ENCODE measurements at places on chromosomes 7 and 10.

- no peak for DNase-seq
Observed at GRCh38 chr7:109611656-109612055, 1042.0 kb downstream of the DNAJB9 start.

- DNase-seq, result no peak
Observed at GRCh38 chr10:18658271-18659124, 733 bp upstream of the ARL5B start.

- DNase-seq, result no peak
Observed at GRCh38 chr10:17616403-17617030, 657 bp downstream of the HACD1 start.

GRCh38 chr7:73668886-73669230 is 1.2 kb downstream of the VPS37D start:
- DNase-seq, result no peak

GRCh38 chr7:157429680-157430224 is 92.9 kb downstream of the DNAJB6 start:
- no peak for DNase-seq

DNA sequence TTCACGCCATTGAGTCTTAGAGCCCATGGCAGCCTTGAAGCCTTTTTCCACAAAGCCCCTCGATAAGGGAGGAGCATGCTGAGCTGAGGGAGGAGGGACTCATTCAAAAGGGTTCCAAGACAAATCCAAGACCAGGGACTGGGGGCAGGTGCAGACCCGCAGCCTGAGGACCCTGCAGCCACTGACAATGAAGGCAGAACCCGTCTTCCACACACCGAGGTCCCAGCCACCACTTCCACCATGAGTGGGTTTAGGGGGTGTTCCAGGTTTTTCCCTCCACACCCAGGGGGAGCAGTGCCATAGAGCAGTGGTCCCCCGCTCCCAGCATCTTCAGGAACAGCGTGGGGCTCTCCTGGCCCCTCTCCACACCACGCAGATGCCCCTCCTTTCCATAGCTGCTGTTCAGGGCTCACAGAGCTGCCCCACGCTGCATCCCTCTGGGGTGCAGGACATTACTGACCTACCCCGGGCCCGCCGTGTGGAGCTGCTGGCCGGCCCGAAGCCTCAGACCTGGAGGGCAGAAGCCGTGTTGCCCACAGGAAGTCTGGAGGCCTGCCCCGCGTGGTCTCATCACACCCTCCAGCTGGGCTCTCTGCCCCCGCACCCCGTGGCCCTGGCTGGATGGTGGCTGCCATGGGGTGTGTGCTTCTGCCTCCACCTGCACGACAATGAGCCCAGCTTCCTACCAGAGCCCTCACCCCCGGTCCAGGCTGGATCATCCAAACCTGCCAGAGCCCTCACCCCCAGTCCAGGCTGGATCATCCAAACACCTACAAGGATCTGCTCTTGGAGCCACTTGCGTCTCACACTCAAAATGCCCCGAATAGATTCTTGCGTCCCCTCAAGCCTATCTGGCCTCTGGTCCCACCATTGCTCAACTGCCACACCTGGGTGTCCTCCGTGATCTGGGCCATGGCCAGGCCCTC is 220.0 kb upstream of the TCERG1L start:
- DNase-seq, result no peak

DNA sequence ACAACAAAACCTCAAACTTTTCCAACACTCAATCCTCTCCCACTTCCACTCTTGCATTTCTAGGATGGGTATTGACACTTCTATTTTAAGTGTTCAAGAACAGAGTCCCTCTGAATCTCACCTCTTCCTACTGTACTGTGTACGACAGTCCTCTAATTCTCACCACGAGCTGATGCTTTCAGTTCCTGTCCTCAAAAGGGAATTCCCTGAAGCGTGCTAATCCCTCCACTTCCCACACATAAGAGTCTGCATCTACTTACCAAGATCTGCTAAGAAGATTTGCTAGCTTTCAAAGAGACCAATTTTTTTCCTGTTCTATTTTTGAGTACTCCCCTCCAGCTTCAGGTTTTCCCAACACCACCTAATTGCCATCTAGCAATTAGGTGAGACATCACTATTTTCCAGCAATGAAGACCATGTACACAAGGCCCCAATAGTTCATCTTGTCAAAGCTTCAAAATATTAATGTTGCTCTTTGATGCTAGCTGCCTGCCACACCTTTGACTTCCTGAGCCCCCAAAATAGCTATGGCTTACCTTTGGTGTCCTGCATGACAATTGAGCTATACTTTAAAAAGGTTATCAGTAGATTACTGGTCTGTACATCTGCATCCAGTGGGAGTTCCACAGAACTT is 54.4 kb downstream of the ARMH3 start:
- no peak for DNase-seq

DNA sequence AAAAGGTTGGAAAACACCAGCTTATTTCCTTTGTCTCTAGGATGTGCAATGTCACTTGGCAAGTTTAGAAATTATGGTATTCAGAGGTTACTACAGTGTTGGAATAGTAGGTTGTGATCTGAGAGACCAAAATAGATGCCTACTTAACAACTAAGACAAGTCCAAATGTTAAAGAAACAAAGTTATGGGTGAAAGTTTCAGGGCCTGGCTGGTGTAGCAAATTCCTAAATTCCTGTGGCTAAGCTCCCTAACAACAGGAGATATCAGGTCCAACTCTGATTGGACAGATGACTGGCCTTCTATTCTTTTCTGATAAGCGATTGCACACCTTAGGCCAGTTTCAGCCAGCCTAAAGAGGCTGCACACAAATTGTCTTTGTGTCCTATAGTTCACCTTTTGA is 873.5 kb downstream of the REEP3 start:
- DNase-seq, result no peak

- DNase-seq, result no peak
Observed at GRCh38 chr7:116431787-116432526, 67.6 kb upstream of the CAV2 start.

GRCh38 chr10:106310596-106310995 is 853.9 kb downstream of the SORCS1 start:
- no peak for DNase-seq

DNA sequence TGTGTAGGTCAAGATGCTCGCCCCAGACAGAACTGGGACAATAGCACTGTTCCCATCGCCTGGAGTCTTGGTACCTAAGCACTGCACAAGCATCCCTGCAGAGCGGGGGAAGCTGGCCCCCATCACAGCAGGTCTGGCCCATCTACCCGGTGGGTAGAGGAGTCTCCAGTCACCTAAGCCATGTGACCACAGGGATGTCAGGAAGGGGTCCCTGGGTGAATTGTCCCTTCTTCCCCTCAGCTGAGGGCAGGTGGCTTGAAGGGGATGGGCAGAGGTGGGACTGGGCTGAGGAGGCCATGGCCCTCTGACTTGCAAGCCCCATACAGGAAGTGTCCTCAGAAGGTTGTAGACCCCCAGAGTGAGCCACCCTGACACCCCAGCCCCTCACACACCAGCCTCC is 39.7 kb downstream of the FRMPD2 start:
- no peak for DNase-seq

Data from CD8-positive, alpha-beta T cell (primary cell).